ENCODE measurements at places on chromosomes 3 and 15.

DNA sequence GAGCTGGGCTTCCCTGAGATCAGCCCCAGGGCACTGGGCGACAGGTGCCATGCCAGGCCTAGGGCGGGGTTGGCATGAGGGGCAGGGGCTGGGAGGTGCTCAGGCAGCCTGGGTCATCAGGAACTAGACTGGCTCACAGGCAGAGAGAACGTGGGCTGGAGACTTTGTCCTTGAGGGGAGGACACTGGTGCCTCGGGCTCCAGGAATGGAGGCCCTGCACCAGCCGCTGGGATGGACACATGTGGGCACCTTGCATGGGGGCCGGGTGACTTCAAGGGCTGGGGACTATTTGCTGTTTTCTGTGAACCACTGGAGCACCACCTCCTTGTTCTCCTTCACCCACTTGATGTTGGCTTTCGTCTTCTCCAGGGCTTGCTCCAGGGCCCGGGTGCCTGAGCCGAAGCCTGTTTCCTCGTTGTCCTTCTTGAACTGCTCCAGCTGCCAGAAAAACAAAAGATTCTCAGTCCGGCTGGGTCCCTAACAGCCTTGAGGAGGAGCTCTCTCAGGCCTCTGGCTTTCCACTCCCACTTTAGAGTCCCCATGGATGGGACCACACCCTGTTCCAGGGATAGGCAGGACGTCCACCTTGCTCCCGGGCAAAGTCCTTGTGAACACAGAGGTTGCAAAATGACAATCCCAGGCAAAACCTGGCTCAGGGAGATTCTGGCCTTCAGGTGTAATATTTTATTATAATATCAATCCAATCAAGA is 9.1 kb downstream of the MESP2 start:
- DNase-seq = no peak

GRCh38 chr15:34107315-34107714 is 5.4 kb downstream of the PGBD4 start:
- no peak for DNase-seq

DNA sequence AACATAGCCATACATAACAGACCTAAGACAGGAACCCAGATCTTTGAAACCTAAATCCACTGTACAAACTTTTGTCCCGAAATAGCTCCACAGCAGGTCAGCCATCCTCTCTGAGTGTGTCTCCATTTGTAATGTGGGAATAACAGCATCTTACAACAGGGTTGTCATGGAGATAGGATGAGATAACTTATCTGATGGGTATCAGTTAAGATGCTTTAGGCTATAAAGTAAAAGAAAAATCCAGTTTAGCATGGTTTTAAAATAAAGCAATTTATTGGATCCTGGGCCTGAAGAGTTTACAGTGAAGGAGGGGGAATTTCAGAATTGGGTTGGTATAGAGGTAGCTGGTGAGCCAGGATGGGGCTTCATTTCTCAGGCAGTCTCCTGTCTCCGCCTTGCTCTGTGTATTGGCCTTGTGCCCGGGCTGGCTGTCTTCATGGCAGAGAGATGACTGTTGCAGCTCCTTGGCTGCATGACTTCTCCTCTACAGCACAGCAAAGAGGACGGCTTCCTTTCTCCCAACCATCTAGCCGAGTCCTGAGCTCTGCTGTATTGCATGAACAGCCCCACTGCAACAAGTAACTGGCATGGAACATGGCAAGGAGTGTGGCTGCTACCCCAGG is 131.9 kb upstream of the PROK2 start:
- no peak for DNase-seq

DNA sequence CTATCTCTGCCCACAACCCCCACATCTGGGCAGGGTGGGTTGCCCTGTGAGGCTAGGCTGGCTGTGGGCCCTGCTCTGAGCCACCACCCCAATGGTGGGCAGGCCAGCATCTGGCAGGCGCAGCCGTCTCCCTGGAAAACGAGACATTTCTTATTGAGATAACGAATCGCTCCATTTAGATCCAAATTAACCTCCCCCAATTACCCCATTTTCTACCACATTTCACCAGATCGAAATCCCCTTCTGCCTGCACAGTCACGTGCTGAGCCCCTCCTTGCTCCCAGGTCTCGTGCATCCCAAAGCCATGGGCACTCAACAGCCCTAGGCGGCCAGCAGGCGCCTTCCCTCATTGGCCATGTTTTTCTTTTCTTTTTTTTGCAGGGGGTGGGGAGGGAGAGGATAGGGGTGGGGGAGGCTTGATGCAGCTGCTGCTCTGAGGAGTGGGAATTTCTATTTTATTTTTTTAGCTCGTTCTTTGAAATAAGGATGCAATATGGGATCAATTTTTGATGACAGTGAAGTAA is 53.0 kb upstream of the TMEM115 start:
- DNase-seq = no peak

GRCh38 chr3:149512073-149512782 is 37.7 kb downstream of the TM4SF4 start:
- peak; percentile 61 for DNase-seq

DNA sequence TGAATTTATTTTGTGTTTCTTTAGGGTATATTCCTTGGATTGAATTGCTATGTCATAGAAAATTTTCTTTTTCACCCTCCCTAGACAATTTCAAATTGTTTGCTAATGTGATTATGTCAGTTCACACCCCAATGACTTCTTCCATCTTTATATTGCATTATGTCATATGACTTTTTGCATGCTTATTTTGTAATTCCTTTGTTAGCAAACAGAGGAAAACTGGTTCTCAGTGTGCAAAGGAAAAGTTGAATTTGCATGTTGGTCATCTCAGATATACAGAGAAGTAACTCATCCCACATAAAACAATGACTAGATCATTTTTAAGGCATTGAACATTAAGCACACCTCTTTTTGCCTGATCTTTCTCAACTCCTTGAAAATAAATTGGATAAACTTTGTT is 3.3 kb upstream of the RNF13 start:
- no peak for DNase-seq

- DNase-seq = no peak
Measured at GRCh38 chr3:110234831-110235230, 836.8 kb upstream of the NECTIN3 start.

DNA sequence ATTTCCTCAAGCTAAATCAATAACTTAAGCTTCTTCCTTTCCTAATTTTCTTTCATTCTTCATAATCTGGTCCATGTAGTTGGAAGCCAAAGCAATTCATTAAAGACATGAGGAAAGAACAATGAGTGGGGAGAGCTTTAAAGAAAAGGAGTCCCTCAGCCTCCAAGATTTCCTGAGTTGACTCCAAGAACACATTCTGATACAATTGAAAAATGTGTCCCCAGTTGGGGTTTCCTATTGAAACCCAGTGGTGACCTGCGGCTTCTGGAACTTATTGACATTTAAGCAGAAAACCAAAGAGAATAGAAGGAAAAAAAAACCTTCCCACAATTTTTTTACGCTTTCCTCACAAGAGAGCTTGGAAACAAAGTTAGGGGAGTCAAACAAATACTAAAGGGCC is 37.0 kb downstream of the ATP8B4 start:
- no peak for DNase-seq

GRCh38 chr3:123337948-123338619 is 110.8 kb downstream of the ADCY5 start:
- DNase-seq = peak; percentile 97

GRCh38 chr3:9339761-9340471 is 22.9 kb upstream of the THUMPD3 start:
- DNase-seq = no peak

- no peak for DNase-seq
Measured at GRCh38 chr3:76383781-76384180, 598.4 kb upstream of the ZNF717 start.

DNA sequence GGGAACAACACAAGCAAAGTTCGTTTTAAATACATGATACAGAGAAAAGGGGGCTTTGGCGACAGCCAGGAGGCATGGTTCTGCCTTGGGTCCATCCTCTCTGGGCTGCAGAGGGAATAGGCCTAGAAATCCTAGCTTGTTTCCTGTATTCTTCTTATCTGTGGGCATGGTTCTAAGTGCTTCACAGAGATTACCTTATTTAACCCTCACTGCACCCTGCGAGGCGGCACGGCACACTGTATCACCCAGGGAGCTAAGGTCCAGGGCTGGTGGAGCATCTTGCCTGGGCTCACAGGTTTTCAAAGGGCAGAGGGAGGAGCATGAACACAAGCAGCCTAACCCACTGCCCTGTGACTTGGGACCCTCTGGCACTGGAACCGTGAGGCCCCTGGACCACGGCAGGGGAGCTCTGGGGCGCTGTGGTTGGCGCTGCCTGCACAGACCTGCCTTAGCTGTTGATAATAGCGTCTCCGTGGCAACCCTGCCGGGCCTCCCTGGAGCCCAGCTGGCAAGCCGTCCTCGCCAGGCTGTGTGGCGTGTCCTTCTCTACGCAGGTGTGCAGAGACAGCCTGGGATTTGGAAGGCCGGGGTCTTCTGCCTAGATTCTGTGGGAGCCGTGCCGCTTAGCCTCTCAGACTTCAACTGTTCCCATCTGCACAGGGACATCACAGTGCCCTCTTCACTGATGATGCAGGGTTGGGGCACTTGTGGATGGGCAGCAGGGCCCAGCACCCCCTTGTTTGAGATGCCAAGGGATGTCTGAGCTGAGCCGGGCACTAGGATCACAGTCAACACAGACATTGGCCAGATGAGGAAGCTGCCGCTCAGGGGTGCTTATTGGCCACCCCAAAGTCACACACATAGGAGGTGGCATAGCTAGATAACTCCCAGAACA is 154.6 kb upstream of the TLE3 start:
- DNase-seq = no peak

- DNase-seq = no peak
Measured at GRCh38 chr15:74663303-74664027, 32.4 kb downstream of the EDC3 start.

DNA sequence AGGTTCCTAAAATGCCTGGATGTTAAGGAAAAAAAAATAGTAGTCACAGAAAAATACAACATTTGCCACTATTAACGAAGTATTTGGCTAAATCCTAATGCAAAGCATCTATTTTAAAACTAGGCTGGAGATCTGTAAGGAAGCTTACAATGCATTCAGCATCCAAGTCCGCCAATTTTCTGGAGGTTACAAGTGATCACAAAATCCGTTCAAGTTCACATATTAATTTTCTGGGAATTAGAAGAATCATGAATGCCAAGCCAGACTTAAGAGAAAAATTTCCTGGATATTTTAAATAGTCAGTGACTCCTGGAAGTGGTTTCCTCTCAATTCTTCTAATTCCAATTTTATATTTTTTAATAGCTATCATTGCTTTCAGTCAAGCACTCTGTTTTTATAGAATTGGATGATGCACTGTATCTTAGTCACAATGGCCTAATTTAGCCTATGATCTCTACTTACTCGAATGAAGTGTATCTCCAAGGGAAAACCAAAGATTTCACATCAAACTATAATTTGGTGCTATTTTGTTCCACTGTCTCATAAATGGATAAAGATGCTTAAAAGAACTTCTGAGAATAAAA is 60.4 kb downstream of the P3H2 start:
- DNase-seq = no peak

DNA sequence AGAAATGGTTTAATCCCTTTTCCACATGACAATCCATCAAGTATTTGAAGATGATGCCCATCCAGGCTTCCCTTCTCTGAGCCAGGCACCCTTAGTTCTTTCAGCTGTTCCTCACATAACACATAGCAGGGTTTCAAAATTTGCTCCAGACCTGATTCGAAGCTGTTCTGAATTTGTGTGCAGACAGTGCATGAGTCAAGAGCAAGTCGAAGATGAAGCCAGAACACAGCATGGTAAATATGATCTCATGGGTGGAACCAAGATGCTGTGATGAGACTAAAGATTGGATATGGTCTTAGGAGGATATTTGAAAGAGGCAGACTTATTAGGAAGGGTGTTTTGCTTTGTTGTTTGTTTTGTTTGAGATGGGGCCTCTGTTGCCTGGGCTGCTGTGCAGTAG is 32.6 kb upstream of the PDE8A start:
- DNase-seq = no peak

DNA sequence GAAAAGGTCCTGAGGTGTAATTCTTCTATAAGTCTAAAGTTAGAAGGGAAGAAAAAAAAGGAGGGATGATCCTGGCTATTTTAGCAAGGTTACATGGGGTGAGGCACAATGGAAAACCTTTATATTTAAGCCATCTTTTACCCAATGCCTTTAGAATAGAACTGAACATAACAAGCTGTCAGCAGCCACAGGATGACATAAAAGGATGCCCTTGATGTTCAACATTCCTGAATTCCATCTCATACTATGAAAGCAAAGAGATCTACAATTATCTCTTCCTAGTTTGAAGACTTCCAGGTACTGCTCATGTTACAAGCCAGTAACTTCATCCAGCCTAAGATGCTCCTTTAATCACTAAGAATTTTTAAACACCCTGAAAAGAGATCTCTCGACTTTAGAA is 26.9 kb downstream of the NEK10 start:
- DNase-seq = no peak

- no peak for DNase-seq
Measured at GRCh38 chr15:58268746-58269267, 130.6 kb downstream of the AQP9 start.

GRCh38 chr3:31165399-31165860 is 271.0 kb upstream of the GADL1 start:
- peak; percentile 87 for DNase-seq
